ENCODE measurements at places on chromosomes 7 and 10. TPM values are rescaled to one million over a fixed set of nuclear protein-coding genes. Genes with fewer than 3 reads are reported as not detected.

DNA sequence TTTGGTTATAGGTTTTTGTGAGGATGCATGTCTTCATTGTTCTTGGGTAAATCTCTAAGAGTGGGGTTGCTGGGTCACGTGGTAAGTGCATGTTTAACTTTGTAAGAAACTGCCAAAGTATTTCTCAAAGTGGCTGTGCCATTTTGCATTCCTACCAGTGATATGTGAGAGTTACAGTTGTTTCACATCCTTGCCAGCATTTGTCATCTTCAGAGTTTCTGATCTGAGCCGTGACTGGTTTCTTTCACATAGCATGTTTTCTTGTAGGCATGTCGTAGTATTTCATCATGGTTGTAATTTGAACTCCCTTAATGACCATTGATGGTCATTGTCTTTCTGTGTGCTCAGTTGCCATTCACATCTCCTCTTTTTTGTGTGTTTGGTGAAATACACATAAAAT is 286.0 kb downstream of the RNLS start:
- no peak for DNase-seq

Gene TYSND1
- 31.4 TPM for total RNA-seq

DNA sequence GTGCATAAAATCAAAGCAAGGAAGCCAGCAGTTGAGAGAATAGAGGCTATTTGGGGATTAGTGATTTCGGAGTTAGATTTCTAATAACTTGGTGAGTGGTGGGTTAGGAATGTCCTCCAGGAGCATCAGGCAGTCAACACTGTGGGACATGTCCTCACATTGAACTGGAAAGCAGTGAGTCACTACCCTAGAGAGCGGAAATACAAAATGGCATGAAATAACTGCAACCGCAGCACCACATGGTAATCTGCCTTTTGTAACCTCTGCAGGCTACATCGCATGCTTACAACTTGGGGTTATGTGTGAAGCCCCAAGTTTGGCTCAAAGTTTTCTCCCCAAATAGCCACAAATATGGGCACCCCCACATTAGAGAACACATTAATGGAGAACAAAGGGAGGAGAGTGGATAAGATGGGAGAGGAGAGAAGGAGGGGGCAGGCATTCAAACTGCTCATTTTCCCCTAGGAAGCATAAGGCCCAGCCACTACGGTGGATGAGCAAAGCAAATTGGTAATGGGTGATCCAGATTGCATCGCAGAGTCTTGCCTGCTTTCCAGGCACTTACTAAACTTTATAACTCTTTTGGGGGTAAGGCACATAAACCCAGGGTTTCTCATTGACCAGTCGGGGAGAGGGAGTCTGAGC is 22.0 kb upstream of the SLF2 start:
- DNase-seq = no peak

Gene VWA2
- total RNA-seq = not detected

DNA sequence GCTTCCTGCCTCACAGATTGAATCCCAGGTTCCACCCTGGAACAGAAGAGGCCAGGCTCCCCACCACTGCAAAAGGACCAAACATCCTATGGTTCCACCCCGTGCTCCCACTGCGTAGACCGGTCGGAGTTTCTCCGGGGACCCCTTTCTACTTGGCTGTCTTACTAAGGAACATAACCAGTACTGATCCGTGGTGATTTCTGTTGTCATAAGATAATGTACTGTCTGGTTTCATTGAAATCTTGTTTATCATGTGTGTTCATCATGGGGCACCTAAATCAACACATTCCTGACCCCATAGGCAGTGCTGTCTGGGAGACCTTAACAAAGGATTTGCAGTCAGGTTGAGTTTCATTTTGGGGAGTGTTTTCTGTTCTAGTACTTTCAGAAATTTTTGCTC is 104.5 kb downstream of the CHN2 start:
- DNase-seq = no peak

DNA sequence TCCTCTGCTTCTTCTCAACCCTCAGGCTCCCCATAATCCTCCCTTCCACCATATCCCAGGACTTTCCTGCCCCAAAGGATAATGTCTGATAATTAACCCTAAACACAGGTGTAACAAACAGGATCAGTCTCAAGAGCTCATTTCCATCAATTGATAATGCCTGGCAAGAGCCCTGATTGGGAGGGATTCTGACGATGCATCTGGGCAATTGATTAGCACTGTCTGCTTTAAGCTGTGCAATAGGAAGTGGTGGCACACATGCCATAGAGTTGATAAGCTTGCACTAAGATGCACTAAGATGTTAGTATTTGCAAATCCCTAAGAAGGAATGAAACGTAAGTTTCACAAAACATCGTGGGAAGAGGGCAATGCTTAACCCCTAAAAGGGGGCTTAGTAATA is 27.4 kb upstream of the EGR2 start:
- DNase-seq = no peak

- no peak for DNase-seq
Measured at GRCh38 chr7:35513828-35514227, 181.1 kb downstream of the HERPUD2 start.

DNA sequence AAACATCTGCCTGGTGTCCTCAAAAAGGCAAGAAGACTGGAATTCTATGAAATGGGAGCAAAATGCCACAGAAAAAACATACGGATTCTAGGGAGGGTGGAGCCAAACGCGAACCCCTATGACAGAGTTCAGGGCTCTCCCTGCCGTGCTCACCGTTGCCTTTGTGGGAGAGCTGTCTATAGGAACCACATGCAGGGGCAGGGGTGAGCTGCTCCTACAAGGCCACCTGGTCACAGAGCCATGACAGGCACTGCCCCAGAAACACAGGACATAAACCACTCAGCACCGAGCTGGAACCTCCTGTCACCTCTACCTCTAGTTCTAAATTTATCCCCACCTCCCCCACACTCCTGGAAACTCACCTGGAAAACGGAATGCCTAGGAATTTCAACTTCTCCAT is 155.1 kb upstream of the ZNF32 start:
- no peak for DNase-seq

Gene OPALIN
- not detected for total RNA-seq

- no peak for DNase-seq
Measured at GRCh38 chr7:151272405-151272804, 23.9 kb upstream of the SMARCD3 start.

- no peak for DNase-seq
Measured at GRCh38 chr10:71645185-71645584, 74.4 kb downstream of the C10orf105 start.

All from CD4-positive, alpha-beta memory T cell (primary cell).